ENCODE measurements at places on chromosomes 2 and 18. TPM values are rescaled to one million over a fixed set of nuclear protein-coding genes. Genes with fewer than 3 reads are reported as not detected.

DNA sequence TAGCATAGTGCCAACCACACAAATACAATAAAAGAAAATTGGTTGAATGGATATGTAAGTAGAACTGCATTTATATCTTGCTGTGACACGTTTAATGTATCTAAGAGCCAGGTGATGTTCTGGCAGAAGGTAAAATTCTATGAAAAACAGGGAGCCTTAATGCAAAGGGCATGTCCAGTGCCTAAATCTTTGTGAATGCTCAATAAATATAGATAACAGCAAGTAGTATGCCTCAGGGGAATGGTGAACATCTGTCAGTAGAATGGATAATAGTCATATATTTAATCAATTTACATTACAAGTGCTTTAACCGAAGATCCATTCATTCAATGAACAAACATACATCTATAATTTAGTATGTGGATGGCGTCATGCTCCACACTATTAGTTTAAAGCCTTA is 43.7 kb upstream of the NYAP2 start:
- no peak for DNase-seq

GRCh38 chr2:19746137-19746600 is 155.6 kb downstream of the TTC32 start:
- no peak for DNase-seq

GRCh38 chr2:150480971-150481830 is 6.3 kb downstream of the RND3 start:
- DNase-seq: no peak

Gene CD207
- polyA plus RNA-seq: not detected

All from muscle of back (tissue), 13 donors.